ENCODE measurements at places on chromosomes 4 and X.

DNA sequence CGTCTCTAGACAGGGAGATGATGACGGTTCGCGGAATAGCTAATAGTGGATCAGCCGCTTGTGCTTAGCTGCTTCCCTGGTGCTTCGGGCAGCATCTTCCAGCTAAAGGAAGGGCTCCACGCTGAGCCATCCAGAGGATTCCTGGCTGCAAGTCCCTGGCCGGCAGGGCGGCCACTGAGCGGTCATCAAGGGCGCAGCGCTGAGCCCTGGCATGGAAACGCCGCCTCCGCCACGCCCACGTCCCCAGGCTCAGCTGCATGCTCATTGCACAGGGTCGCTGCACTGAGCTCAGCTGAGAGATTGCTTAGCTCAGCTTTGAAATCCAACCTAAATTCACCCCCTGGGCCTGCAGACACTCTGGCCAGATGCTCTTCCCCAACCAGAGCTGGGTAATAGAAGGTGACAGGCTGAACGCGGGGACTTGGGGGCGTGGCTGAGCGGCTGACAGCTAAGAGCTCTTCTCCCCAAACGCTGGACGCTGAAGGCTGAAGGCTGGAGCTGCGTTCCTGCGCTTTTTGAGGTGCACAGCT is 118.2 kb upstream of the KIT start:
- DNase-seq = no peak

DNA sequence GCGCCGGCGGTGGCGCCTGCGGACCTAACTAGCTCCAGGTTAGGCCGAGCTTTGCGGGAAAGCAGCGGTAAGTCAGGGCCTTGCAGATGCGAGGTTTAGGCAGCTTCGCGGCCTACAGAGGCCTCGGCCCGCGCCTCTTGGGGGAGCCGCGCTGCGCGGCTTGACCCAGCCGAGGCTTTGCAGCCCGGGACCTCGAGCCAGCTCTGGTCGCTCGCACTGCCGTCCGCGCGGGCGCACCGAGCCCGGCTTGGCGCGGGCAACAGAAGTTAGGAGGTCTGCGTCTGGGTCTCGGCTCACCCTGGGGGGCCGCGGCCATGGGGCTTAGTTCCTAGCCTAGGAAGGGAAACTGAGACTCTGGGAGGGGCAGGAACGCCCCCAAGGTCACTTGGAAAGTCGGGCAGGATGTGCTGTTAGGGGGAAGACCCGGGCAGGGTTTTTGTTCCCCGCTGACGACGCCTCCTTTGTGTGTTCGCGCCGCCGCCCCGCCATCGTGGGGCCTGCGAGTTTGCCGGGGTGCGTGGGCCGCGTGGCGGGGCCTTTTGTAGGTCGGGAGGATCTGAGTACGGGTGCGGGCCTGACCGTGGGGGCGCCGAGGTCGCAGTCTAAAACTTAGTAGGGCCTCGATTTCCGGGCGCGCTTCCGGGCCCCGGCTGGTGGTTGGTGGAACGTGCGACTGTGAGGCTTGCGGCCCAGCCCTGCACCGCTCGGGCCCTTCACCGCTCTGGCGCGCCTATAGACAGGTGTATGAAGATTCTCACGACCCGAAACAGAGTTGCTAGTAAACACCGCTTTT is 482 bp downstream of the RNF4 start:
- peak; percentile 75 for DNase-seq

DNA sequence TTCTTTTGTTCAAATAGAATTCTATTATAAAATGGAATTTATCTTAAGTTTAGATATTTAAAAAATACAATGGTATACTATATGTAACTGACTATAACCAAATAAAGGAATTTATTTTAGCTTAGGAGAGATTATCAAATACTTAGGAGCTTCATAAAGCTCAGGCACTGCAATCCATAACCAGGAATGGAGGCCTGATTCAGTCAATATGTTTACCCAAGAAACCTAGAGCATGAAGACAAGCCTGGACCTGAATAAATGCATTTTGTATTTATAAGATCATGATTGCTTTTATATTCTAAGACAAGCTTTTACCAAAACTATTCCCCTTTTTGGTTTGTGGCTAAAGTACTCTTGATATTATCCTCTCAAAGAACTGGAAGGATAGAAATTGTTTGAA is 742.6 kb downstream of the FAT4 start:
- DNase-seq = no peak

DNA sequence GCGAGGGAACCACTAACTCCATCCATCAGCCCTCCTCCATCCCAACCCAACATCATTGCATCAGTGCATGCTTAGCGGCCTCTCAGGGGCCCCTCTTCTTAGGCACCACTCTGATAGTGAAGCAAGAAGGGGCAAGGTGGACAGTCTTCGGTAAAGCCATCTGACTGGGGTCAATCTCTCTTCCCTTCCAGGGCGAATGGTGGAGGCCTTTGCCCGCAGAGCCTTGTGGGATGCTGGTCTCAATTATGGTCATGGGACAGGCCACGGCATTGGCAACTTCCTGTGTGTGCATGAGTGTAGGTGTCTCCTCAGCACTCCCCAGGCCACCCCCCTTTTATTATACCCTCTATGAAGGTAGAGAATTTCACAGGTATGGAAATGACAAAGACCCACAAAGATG is 18.8 kb upstream of the SASH3 start:
- no peak for DNase-seq

GRCh38 chr4:114200026-114200425 is 220.6 kb upstream of the ARSJ start:
- DNase-seq = no peak

DNA sequence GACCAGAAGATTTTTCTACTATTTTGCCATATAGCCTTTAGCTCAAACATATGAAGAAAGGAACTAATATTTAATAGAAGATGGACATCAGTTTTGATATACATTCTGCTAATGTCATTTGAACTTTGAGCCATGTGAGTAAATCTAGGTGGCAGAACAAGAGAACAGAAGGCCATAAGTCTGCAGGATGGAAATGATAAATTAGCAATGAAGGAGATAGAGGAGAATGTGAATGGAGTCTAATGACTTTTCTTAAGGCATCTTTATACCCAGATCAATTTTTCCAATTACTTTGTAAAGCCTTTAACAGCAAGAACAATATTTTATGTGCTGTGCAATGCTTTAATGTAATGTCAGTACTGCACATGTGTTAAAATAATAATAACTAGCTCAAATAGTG is 30.1 kb upstream of the ALG13 start:
- DNase-seq = no peak

DNA sequence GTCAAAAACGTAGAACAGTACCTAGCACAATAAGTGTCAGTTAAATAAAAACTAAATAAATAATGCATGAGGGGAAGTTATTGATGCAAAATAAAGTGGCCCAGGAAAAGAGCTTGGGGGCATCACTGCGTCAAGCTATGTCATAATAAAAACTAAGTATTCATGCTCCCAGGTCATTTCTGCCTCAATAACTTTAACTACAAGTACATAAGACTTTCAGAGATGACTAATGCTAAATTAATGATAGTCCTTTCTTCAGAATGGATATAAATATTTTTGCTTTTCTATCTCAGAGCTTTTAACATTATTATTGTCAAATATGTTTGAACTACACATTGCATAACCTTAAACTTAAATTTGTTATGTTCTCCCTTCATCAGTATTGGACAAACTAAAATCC is 92.2 kb upstream of the MAGEB10 start:
- DNase-seq = no peak

- DNase-seq = no peak
Measured at GRCh38 chrX:43581167-43581566, 74.9 kb upstream of the MAOA start.

- no peak for DNase-seq
Measured at GRCh38 chrX:153307276-153308178, 14.0 kb downstream of the PNMA6F start.

DNA sequence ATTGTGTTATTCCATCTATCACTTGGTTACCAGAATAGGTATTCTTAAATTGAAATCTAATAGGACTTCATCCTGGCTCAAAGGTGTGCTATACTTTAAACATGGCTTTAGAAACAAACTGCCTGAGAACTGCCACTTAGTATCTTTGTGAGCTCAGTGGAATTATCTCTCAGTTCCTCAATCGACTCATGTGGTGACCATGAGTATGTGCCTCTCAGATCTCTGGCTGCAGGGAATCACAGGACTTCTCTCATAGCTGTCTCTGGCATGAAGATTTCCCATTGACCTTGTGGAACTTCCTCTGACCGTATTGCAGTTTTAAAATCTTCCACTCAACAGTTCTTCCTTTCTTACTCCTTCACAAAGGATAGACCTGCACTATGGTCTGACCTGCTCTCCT is 681.9 kb upstream of the BOD1L1 start:
- DNase-seq = no peak

DNA sequence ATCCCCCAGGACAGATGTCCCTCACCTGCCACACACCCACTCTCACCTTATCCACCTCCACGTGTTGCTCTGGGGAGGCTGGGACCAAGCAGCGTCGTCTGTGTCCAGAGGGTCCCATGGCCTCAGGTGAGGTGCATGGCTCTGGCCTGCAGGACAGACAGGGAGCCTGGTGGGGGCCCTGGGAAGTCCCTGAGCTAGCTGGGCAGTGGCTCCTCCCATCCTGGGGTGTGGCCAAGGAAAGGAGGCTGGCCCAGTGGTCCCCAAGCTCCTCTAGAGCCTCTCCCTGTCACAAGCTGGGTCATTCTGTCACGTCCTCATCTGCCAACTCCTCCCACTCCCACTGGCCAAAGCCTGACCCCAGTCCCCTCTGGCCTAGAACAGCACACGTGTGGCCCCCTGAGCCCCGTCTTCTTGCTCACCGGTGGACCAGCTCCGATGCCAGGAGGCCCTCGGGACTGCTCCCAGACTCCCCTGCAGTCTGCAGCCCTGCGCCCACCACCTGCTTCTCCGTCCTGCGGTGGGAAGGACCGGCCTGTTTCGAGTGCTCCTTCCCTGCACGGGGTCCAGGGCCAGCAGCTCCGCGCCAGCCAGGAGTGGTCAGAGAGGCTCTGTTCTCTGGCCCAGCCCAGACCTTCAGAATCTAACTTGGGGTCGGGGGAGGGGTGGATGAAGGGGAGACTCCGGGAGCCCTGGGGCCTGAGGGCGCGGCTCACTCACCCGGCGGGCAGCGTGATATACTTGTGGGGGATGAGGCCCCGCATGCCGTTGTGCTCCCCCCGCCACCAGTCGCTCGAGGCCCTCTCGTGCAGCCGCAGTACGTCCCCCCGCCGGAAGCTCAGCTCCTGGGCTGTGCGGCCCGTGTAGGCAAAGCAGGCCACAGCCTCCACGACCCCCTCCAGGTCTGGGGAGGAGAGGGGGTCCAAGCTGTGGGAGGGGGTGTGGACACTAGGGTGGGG is 4.8 kb downstream of the AVPR2 start:
- DNase-seq = no peak

DNA sequence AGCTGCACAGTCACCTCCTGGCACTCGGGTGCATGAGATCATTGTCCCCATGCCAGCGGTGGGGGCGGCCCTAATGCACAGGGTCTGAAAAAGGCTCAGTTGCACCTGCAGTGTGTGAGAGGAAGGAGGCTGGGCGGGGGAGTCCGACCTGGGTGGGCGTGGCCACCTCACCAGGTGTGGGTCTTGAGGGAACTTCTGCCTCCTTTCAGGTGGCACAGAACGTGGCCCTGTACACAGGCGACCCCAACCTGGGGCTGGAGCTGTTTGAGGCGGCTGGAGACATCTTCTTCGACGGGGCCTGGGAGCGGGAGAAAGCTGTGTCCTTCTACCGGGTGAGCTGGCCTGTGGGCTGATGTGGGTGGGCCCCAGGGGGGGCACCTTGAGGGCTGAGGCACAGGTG is 34.3 kb upstream of the HTRA3 start:
- no peak for DNase-seq

DNA sequence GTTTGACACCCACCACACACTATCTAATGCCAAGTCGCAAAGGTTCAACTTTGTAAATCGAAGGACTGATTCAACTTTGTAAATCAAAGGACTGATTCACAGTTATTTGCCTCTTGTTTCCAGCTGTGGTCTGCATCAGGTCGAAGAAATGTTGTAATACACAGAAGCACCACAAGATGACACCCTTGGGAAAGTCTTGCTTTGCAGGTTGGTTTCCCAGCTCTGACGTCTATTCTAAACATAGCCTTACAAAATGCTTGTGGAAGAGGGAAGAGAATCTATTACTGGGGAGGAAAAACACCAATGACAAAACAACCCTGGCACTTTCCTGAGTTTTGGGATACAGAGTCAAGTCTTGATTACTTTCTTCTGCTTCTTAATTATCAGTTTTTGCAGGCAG is 35.3 kb downstream of the SUPT20HL1 start:
- DNase-seq = peak; percentile 76

DNA sequence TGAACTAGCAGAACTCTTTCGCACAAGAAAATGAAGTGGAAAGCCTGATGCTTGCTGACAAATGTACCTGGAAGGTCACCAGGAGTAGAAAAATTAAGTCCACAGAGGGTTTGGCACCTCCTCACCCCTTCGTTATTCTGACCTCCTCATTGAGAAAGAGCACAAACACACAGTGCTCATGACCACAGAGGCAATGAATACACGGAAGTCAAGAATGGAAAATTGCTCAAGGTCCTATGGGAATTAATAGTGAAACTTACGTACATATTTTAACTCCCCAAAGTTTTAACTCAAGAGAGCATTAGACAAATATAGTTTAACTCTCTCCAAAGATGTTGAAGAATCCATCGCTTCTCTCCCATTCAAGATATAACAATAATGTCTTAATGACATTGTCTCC is 83.6 kb upstream of the CAMK2D start:
- DNase-seq = no peak
